Large intestine (tissue), 12 donors: ENCODE measurements at places on chromosomes 7 and 10.
A peak's percentile ranks its signal among the peaks of the same experiment; 100 is the strongest.

GRCh38 chr10:21272643-21273399, 252.7 kb downstream of the SKIDA1 start:
- DNase-seq, result no peak

DNA sequence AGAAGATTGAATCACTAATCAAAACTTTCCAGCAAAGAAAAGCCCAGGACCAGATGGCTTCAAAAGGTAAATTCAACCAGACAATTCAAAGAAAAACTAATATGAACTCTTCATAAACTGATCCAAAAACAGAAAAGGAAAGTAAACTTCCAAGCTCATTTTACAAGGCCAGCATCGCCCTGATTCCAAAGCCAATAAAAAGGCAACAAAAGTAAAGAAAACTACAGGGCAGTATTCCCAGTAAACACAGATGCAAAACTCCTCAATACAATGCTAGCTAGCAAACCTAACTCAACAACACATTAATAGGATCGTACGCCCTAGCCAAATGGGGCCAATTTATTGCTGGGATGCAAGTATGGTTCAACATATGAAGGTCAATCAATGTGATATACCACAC, 53.1 kb downstream of the RNF32 start:
- DNase-seq, result no peak

DNA sequence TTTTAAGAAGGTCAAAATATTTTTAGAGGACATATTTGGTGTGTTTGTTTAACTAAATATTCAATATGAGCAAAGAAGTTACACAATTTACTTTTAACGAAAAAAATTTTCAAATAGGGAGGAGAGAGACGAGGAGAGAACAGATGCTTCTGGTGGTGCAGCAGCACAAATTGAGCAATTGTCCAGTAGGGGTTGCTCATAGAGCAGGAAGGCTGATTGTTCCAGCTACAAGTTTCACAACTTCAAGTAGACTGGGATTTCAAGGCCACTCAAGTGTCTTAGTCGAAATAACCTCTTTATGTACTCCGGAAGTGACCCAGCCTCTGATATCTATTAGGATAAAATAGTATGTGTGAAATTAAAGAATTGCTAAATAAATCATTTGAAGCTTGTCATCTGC, 197.9 kb downstream of the HDAC9 start:
- DNase-seq, result peak; percentile 23

DNA sequence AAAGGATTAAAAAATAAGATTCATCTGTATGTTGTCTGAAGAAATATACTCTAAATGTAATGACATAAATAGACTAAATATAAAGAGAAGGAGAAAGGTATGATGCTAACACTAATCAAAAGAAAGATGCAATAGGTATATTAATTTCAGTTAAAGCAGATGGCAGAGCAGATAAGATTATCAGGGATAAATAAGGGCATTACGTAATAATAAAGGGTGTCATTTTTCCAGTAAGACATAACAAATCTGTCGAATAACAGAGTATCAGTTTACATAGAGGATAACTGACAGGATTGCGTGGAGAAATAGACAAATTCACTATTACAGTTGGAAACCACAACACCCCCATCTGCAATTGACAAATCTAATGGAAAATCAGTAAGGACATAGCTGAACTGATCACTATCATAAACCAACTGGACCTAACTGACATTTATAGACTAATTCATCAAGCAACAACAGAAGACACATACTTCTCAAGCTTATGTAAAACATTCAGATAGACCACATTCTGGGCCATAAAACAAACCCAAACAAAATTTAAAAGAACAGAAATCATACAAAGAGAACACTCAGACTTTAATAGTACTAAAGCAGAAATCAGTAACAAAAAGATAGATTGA, 384.1 kb upstream of the COBL start:
- no peak for DNase-seq

- peak; percentile 76 for DNase-seq
These were observed 39.4 kb downstream of the EN2 start for GRCh38 chr7:155497149-155497901.

GRCh38 chr10:107924458-107924857, 760.0 kb upstream of the SORCS1 start:
- no peak for DNase-seq

- DNase-seq, result no peak
These were observed at the start of gene PHKG1 for GRCh38 chr7:56092789-56093531. PHKG1 (minus strand) TSS chr7:56092952; CDS start chr7:56088941, 4,011 bp downstream.
